ENCODE measurements at places on chromosomes 3 and 15.

DNA sequence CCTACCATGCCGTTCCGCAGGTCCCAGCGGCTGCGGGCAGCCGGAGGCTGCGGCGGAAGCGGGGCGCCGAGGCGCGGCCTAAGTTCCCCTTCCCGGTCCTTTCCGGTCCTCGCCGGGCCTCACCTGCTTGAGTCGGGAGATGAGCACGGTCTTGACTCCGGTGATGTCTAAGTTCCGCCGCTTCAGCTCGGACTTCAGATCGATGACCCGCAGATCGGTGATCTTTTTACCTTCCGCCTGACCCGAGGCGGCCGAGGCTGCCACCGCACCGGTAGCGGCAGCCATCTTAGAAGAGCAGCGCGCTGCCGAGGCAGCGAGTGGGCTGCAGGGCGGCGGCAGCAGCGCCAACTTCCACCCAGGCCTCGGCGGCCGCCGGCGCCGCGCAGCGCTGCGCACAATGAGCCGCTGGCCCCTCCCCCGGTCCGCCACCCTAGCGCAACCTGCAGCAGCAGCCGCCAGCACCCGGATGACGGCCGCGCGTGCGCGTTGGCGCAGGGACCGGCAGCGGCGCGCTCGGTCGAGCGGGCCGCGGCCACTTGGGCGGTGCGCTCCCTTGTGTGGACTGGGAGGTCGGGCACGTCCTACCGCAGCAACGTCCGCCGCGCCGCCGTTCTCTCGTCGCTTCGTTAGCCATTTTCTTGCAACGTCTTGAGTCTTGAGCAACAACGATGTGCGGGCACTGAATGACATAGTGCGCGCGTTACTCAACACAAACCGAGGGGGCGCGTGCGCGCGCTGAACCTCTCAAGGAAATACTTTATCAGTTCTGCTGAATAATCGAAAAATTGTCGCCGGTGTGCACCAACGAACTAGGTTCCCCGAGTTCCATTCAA is at the start of gene SLTM:
SLTM (minus strand) TSS at position 399 of the 833 bp plus-strand sequence; CDS start at position 285, 114 bp downstream.
- peak; percentile 89 for DNase-seq

GRCh38 chr3:128486205-128486628 is 6.8 kb downstream of the GATA2 start:
- no peak for DNase-seq

- no peak for DNase-seq
These were observed 127.1 kb downstream of the FMN1 start for GRCh38 chr15:33067456-33067855.

DNA sequence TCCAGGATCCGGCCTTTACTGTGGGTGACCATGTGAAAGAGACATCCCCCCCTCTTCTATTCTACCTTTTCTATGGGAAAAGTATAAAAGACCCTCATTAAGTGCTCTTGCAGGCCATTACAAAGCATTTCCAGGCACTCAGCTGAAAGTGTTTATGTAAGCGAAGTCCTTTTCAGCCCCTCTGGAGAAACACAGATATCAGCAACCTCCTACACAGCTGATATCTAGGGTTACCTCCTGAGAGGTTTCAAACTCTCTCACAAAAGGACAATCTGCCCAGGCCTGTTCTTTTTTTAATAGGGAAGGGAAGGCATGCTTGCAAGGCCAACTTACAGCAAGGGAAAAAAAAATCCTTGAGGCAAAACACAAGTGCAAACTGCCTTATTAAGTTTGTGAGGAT is 12.6 kb downstream of the ETV5 start:
- no peak for DNase-seq

GRCh38 chr3:62803276-62803675 is 71.9 kb downstream of the CADPS start:
- DNase-seq = no peak

GRCh38 chr3:195195321-195196209 is 75.4 kb downstream of the XXYLT1 start:
- DNase-seq = no peak

GRCh38 chr3:187739561-187740332 is 5.5 kb downstream of the BCL6 start:
- peak; percentile 67 for DNase-seq

- DNase-seq = peak; percentile 18
These were observed 269.5 kb downstream of the SUCLG2 start for GRCh38 chr3:67384760-67385397.

- no peak for DNase-seq
These were observed 27.6 kb downstream of the PRR23E start for GRCh38 chr3:127220497-127220896.

DNA sequence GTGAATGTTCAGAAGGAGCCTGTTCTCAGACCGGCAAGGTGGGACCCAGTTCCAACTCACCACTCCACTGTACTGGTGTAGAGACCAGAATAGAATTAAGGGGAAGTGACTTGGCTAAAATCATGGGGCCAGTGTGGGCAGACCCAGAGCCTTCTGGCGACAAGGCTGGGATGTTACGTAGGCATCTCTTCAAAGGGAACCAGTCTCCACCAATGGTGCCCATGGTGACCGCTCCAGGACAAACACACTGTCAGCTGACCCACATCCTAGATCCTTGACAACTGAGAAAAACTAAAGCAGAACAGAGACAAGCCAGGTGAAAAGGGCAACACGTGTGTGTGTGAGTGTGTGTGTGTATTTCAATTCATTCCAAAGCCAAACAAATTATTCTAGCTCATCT is 321.7 kb upstream of the FRG2C start:
- DNase-seq = no peak

DNA sequence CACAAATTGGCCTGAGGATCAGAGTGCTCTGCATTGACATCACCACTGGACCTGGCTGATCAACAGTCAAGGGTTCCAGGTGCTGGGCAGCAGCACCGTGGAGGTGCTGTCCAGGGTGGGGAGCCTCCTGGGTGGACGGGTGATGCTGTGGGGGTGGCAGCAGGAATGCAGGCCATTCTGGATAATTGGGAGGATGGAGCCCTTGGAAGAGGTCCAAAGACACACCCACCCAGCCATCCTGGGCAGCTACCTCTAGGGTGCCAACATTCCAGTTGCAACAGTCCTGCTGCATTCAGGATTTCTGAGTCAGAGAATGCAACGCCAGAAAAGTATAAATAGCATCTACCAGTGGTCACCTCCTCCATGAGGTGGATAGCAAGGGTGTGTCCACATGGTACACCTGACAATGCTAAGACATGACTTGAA is 26.8 kb downstream of the STARD5 start:
- no peak for DNase-seq

DNA sequence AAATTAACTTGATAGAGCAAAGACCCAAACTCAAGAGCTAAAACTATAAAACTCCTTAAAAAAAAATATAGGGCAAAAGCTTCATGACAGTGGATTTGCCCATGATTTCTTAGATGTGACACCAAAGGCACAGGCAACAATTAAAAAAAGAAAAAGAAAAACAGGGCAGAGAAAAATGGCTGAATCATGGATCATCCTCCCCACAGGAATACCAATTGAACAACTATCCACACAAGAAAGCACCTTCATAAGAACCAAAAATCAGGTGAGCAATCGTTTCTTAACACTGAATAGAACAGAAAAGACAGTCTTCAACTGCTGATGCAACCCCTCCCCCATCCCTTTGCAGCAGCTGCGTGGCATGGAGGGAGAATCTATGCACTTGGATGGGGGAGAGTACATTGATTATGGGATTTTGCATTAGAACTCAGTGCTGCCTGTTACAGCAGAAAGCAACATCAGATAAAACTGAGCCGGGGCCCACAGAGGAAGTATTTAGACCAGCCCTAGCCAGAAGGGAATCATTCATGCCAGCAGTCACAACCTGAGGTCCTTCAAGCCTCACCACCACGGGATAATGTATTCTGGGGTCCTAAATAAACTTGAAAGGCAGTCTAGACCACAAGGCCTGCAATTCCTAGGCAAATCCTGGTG is 15.7 kb downstream of the C3orf33 start:
- DNase-seq = no peak

GRCh38 chr15:88218557-88219221 is 37.9 kb downstream of the NTRK3 start:
- no peak for DNase-seq

DNA sequence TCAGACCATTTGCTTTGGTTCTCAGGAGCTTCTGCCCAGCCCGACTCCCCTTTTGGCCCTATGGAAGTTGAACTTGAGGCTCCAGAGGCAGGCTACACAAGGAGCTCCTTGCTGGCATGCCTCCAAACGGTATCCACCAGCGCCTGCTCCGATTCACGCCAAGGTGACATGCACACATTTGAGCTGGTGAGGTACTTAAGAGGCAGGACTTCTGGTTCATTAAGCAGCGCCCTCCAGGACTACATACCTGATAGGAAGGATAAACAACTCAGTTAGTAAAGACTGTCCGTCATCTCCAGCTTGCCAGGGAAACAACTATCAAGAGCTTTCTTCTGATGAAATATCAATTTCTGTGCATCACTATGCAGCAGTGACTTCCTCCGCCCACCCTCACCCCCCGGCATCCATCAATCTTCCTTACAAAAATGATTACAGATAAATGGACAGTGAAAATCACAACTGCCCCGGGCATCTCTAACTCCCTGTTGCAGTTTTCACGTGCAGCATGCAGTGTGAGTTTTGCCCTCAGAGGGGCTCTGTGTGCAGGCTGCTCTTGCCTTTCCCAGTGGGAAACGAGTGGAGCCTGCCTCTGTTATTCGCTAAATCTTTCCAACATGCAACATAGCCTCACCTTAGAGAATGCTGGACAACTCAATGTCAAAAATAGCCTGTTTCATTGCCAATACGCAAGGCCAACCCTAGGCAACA is 122.9 kb downstream of the ARRDC4 start:
- DNase-seq = no peak

DNA sequence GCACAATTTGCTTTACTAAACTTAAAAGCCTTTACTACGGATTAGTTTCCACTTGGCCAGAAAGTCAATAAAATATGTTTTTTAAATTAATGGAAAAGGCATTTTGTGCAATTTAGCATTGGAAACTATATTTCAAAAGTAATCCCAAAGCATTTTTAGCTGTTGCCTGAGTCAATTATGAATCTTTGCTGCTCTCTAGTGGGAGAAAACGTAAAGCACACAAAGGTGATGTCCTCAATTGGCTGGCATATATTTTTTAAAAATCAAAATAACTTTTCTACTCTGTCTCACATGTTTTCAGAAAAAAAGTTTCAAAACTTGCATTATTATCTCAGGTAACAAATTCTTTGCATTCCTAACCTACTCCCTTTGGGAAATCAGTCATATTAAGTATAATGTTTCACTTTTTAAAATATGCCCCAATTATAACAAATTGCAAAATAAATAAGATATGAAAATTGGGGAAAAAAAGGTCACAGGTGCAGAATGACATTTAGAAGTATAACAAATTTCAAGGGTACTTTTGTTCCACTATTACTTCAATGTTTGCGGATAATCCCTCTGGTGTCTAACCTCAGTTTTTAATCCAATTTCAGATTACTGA is 47.2 kb upstream of the TEX55 start:
- DNase-seq = no peak

DNA sequence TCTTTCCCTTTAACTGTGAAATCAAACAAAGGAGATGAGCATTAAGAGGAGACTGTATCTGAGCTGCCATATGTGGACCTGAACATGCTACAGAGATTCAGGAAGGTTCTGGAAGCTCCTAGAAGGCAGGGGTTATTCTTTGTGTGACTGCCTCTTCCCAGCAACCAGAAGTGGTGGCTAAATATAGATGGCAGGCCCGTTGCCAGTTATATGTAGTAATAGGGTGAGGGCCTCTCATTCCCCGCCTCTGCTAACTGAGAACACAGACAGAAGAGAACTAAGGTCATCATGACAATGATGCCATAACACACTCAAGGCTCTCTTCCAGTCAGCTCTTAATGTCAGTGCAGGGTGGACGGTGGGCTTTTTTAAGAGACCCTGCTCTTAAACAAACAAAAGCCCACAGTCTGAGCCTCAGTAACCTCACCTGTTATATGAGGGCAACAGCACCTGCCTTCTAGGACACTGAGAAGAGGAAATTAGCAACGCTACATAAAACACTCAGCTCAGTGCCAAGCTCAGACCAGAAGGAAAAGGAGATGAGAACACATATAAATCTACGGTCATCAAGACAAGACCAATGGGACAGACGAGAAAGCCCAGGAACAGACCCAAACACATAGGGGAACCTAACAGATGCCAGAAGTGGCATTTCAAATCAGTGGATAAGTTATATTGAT is 22.3 kb downstream of the CFAP92 start:
- no peak for DNase-seq

DNA sequence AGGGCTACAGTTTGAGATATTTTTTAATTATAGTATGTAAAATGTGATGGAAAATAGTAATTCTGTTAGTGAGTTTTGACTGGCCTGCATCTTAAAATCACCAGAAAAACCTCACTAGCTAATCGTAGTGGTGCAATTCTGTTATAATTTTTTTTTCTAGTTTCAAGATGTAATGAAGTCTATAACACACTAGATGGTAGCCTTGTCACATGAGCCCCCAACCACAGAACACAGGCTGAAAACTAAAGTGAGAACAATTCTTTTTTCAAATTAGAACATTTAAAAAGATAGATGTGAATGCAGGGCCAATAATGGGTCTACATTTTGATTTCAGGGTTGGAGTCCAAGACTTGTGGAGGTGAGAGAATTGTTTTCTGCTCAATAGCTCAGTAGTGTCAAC is 83.3 kb upstream of the KCNH8 start:
- no peak for DNase-seq

GRCh38 chr15:70399204-70399603 is 301.5 kb upstream of the TLE3 start:
- DNase-seq = no peak

DNA sequence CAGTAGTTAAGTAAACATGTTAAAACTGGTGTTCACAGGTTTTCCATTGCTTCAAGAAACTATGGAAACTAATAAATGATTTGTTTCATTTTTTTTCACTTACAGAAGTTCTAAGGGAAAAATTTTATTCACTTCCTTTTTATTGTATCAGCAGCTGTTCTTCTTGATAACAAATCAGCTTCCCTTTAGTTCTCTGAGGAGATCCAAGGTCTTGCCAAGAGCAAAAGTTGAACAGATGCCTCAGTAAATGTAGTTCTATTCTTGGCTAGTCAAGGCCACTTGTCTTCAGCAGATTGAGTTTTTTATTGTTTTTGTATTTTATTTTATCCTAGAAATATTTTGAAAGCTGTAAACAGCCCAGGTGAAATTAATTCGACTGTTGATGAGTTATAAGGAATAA is 41.8 kb downstream of the KCNH8 start:
- no peak for DNase-seq

DNA sequence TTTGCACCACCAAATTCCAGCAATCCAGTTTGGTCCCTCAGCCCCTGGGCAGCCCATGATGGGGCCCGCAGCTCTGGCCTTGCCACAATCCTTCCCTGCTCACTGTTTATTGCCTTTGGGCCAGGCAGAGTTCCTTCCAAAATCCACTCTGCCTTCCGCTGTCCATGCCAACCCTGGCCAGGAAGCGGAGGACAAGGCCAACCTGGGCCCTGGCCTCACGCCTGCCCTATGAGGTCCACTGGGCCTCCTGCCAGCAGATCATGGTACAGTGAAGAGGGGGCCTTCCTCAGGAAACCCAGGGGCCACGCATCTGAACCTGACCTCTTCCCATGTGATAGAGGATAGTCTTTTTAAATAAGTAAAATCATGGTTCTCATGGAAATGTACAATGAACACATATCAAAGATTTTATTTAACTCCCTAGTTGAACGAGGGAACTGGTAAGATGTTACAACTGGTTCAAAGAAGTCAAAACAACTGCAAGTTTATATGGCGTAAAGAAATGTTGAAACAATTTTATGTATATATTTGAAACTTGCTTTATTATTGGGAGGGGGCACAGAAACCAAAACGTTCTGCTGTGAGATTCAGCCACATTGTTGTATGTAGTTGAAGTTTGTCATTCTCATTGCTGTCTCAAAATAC is 95.8 kb upstream of the TNFAIP8L3 start:
- no peak for DNase-seq

GRCh38 chr15:91290553-91290952 is 190.5 kb downstream of the SV2B start:
- DNase-seq = no peak
